Fibroblast of lung (primary cell): ENCODE measurements at places on chromosomes 7 and 10. TPM values are rescaled to one million over a fixed set of nuclear protein-coding genes. Genes with fewer than 3 reads are reported as not detected.

The ASCC1 gene
- polyA plus RNA-seq: 36.1 and 40.2 TPM in 2 replicates

The COL17A1 gene
- polyA plus RNA-seq: 0.12 and 0.18 TPM in 2 replicates

The LRRC17 gene
- 31.5 and 103 TPM in 2 replicates for polyA plus RNA-seq

The OGA gene
- polyA plus RNA-seq: 50.6 and 69.9 TPM in 2 replicates

The TSPAN13 gene
- 2.5 and 6.7 TPM in 2 replicates for polyA plus RNA-seq

The ENO4 gene
- polyA plus RNA-seq: 0.05 and 0.18 TPM in 2 replicates

The ELN gene
- polyA plus RNA-seq: 1.9 and 11.0 TPM in 2 replicates

The ABHD11 gene
- 6.5 and 16.3 TPM in 2 replicates for polyA plus RNA-seq

The MCM10 gene
- 3.1 and 10.4 TPM in 2 replicates for polyA plus RNA-seq

The CYP2C8 gene
- polyA plus RNA-seq: not detected in 2 replicates

The ZNF853 gene
- polyA plus RNA-seq: 0.05 and 0.43 TPM in 2 replicates

The DPP6 gene
- not detected in 2 replicates for polyA plus RNA-seq

The DEPP1 gene
- 18.7 and 30.3 TPM in 2 replicates for polyA plus RNA-seq

The SORBS1 gene
- polyA plus RNA-seq: 0.26 and 0.33 TPM in 2 replicates

The KCP gene
- 0.08 TPM in 1 of 2 replicates, not detected in the other for polyA plus RNA-seq

The VIM gene
- 4,882 and 6,609 TPM in 2 replicates for polyA plus RNA-seq

The ADAM8 gene
- 0.23 and 0.26 TPM in 2 replicates for polyA plus RNA-seq

The GALNT17 gene
- 0.01 TPM in 1 of 2 replicates, not detected in the other for polyA plus RNA-seq

The STOX1 gene
- polyA plus RNA-seq: 0.05 and 0.08 TPM in 2 replicates

The TBX20 gene
- 0.05 and 0.07 TPM in 2 replicates for polyA plus RNA-seq

The ADAMTS14 gene
- 3.1 and 6.2 TPM in 2 replicates for polyA plus RNA-seq

The TMEM120A gene
- 56.5 and 62.3 TPM in 2 replicates for polyA plus RNA-seq

The INA gene
- 3.5 and 8.2 TPM in 2 replicates for polyA plus RNA-seq

The DOCK1 gene
- polyA plus RNA-seq: 20.5 and 27.2 TPM in 2 replicates

The AKR1C3 gene
- polyA plus RNA-seq: 18.8 and 36.3 TPM in 2 replicates

The CPEB3 gene
- polyA plus RNA-seq: 0.27 and 0.37 TPM in 2 replicates

The RPA3 gene
- 23.9 and 47.7 TPM in 2 replicates for polyA plus RNA-seq

The PNLIP gene
- polyA plus RNA-seq: not detected in 2 replicates

The CPA2 gene
- polyA plus RNA-seq: 0.06 TPM in 1 of 2 replicates, not detected in the other

The KLLN gene
- 0.49 and 0.54 TPM in 2 replicates for polyA plus RNA-seq

The C10orf62 gene
- not detected in 2 replicates for polyA plus RNA-seq

The ITPRID1 gene
- polyA plus RNA-seq: not detected in 2 replicates

The SORCS1 gene
- polyA plus RNA-seq: 0.01 TPM in 2 replicates

The KCNIP2 gene
- 0.16 and 0.37 TPM in 2 replicates for polyA plus RNA-seq

The ACSL5 gene
- polyA plus RNA-seq: 2.3 and 6.6 TPM in 2 replicates

The ARHGEF5 gene
- polyA plus RNA-seq: 3.1 and 4.7 TPM in 2 replicates

The SEMA3A gene
- 45.2 and 84.3 TPM in 2 replicates for polyA plus RNA-seq

The FAM221A gene
- polyA plus RNA-seq: 1.1 and 1.5 TPM in 2 replicates

The KLF14 gene
- polyA plus RNA-seq: 0.05 and 0.27 TPM in 2 replicates

The NPFFR1 gene
- not detected in 2 replicates for polyA plus RNA-seq

The SRPK2 gene
- 21.8 and 27.8 TPM in 2 replicates for polyA plus RNA-seq

The CCDC7 gene
- polyA plus RNA-seq: 1.0 TPM in 2 replicates

The LIPM gene
- polyA plus RNA-seq: not detected in 2 replicates

The TSPAN33 gene
- 0.25 and 0.36 TPM in 2 replicates for polyA plus RNA-seq

The GPER1 gene
- polyA plus RNA-seq: 2.0 and 2.4 TPM in 2 replicates

The BTBD16 gene
- polyA plus RNA-seq: not detected in 2 replicates

The TUBAL3 gene
- not detected in 2 replicates for polyA plus RNA-seq

The TAF3 gene
- 4.0 and 5.0 TPM in 2 replicates for polyA plus RNA-seq

The SLC12A9 gene
- polyA plus RNA-seq: 6.6 and 7.1 TPM in 2 replicates

The ZNF365 gene
- 1.2 and 3.0 TPM in 2 replicates for polyA plus RNA-seq

The FRG2B gene
- not detected in 2 replicates for polyA plus RNA-seq

The SLC18A2 gene
- polyA plus RNA-seq: not detected in 2 replicates
